ENCODE measurements at places on chromosomes 12 and 14.

DNA sequence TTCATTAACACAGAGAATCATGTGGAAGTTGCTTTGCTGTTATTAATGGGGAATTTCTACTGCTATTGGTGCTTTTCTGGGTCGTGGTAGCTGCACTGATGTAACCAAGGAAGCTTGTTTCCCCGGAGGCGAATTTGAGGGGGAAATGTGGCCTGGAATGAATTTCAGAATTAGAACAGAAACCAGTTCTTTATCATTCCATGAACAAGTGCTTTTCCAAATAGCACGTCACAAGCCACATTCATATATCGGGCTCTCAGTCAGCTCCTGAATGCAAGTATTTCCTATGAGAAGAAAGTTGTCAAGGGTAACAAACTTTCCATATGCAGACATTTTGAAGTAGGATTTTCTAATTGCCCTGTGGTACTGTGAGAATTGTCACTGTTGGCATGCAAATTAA lies 1353.2 kb downstream of the AACS start:
- DNase-seq, result no peak

- no peak for DNase-seq
Measured at GRCh38 chr12:57795354-57795753, 12.8 kb downstream of the TSFM start.

DNA sequence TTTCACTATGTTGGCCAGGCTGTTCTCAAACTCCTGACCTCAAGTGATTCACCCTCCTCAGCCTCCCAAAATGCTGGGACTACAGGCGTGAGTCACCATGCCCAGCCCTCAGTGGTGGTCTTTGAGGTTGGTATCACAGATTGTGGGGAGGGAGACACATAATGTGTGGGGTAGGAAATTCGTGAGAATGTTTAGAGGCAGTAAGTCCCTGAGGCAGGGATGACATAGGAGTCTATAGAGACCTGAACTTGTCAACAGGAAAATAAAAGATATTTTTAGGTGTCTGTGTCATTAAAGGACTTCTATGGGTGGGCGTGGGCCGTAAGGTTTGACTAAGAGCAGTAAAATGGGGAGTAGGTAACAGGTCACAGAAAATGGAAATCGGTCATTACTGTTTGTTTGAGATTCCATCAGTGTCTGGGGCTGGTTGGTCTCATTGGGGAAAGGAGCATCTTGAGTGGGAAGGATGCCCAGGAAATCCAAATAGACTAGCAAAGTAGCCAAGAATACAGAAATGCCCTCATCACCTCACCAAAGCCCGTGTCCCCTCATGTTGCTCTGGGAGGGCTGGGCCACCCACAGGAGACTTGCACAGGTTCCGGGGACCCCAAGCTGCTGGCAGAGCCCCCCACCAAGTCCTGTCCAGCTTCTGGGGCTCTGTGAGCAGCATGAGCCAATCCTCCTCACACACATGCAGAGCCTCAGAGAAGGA lies 63.6 kb upstream of the BCL2L14 start:
- DNase-seq, result no peak

- no peak for DNase-seq
Measured at GRCh38 chr12:101620762-101621133, 26.0 kb downstream of the MYBPC1 start.

DNA sequence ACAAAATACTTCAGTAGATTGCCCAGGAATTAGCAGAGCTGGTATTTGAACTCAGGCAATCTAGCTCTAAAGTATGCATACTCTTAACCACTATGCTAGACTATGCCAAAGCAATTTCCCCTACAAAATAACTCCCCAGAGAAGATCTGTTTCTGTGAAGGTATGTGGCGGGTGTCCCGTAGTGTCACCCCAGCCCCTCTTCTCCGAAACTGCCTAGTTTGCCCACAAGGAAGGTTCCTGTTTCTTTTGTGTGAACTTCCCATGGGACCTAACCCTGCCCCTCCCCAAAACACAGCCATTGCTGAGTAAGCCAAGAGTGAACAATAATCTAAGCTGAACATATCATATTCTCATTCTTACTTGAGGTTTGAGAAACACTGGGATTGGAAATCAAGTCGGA lies 15.5 kb upstream of the RAP1B start:
- DNase-seq, result no peak

DNA sequence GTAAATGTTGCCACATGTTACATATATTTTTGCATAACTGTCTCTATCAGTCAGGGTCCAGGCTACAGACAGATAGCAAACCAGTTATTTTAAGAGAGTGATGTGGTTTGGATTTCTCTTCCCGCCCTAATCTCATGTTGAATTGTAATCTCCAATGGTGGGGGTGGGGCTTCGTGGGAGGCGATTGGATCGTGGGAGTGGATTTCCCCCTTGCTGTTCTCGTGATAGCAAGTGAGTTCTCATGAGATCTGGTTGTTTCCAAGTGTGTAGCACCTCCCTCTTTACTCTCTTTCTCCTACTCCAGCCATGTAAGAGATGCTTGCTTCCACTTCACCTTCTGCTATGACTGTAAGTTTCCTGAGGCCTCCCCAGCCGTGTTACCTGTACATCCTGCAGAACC lies 704.2 kb upstream of the TBX3 start:
- no peak for DNase-seq

GRCh38 chr12:113645183-113645582 lies 173.5 kb upstream of the LHX5 start:
- DNase-seq, result no peak

GRCh38 chr12:5648692-5649359 lies 216.9 kb downstream of the NTF3 start:
- DNase-seq, result no peak

- DNase-seq, result no peak
Measured at GRCh38 chr12:80314741-80315140, 129.3 kb upstream of the PTPRQ start.

- no peak for DNase-seq
Measured at GRCh38 chr12:85971800-85972199, 97.7 kb downstream of the NTS start.

GRCh38 chr12:93967454-93967853 lies 180.9 kb upstream of the PLXNC1 start:
- no peak for DNase-seq

GRCh38 chr12:120199025-120199424 lies 1.9 kb downstream of the RPLP0 start:
- no peak for DNase-seq

GRCh38 chr12:57223191-57224165 lies 6.0 kb upstream of the SHMT2 start:
- peak; percentile 43 for DNase-seq

- no peak for DNase-seq
Measured at GRCh38 chr14:57199921-57200320, 68.8 kb downstream of the EXOC5 start.

DNA sequence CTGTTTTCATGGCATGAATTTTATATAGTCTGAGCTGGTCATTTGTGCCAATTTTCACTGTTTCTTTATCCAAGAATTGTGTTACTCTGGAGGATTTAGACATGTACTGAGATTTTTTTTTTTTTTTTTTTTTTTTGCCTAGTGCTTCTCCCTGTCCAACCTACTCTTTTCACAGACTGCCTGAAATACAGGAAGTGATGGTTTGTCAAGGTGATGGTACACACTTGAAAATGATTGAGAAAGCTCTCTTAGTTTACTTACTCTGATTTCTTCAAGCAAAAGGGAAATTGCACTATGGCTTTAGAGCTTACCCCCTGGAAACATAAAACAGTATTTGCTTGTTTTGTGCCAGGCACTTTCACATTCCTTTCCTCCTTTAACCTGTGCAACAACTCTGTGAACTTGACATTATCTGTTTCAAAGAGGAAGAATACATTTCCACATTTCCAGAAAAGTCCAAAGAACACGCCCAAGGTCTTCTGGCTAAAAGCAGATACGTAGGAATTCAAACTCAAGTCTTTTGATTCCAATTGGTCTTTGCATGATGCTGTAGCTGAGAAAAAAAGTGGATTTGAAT lies 181.1 kb downstream of the SLC15A5 start:
- DNase-seq, result no peak

DNA sequence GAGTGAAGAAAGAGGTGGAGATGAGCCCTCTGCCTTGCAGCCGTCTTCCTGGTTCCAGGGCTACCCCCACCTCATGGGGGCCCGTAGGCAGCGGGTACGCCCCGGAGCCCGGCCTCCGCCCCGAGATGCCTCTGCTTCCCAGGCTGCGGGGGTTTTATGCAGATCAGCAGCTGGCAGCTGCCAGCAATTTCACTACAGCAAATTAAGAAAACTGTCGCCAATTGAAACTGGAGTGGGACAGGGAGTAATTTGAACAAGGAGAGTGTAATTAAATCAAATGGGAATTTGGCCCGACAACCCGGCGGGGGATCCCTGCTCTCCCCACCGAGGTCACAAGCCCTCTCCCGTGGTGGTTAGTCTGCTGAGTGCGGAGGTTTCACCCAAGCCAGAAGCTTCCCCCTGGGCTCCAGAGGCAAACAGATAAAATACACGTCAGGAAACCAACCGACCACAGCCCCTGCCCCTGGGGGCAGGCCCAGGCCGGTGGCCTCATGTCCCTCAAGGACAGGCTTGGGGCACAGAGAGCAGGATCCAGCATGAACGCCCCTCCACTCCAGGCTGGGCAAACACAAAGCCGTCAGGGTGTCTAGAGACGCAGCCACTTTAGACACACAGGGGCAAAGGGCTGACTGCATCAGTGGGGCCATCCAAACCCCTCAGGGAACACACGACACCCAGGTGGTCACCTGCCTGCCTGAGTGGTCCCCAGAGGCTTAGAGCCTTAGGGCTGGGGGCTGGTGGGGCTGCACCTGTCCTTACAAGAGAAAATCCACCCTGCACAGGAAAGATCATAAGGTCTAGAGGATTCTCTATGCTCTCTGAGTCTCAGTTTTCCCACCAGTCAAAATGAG lies 53.8 kb downstream of the TESC start:
- no peak for DNase-seq

DNA sequence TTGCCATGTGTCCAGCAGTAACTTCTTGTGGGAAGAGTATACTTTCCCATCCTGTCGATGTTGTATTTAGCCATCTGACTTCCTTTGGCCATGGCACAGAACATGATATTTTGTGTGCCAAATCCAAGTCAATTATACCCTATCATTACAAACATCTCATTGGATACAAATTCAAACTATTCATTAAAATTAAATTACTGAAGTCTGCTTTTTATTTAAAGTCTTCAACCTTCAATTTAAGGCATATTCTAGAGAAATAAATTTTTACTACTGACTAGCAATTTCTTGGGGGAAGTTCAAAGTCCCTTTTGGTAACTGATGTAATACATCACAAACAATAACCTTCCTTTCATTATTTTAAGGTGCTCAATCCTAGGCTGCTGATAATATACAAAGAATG lies 192.6 kb downstream of the SLC6A15 start:
- DNase-seq, result no peak

- no peak for DNase-seq
Measured at GRCh38 chr14:94542111-94542810, 19.0 kb upstream of the SERPINA4 start.

GRCh38 chr12:30794020-30794419 lies 39.3 kb upstream of the CAPRIN2 start:
- DNase-seq, result no peak

DNA sequence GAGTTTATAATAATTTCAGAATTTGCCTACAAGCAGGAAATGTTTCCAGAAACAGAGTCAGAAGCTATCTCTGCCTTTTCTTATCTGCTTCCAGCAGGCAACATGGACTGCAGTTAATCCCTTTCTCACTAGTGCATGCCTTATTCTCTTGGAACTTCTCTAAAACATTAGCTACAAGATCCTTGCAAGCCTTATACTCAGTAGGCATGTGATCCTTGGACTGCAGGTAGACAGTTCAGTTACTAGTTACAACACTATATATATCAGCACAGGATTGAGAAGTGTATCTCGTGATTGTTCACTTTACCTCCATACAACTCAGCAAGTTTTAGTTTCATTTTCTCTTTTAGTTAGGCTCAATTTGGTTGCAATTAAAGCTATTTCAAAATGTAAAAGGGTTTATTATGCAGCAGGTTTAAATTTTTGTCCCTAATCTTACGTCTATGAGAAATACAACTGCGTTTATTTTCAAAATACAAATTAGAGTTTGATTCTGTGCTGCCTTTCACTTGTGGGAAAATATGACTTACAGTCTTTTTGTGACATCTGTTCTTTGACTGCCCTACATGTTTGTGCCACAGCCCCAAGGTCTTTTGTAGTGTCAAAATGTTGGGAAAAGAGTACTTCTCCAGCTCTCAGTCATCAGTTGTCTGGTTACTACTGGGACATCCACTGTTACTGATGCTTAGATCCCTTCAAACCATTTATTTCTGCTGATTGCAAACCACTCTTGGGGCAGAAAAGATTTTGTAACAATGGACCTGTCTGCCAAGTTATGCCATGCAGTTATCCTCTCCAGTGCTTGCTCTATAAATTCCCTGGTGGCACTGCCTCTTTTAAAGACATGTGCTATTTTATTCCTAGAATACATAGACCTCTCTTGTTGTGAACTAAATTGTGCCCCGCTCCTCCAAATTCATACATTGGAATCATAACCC lies 709.0 kb upstream of the FOXG1 start:
- DNase-seq, result no peak

DNA sequence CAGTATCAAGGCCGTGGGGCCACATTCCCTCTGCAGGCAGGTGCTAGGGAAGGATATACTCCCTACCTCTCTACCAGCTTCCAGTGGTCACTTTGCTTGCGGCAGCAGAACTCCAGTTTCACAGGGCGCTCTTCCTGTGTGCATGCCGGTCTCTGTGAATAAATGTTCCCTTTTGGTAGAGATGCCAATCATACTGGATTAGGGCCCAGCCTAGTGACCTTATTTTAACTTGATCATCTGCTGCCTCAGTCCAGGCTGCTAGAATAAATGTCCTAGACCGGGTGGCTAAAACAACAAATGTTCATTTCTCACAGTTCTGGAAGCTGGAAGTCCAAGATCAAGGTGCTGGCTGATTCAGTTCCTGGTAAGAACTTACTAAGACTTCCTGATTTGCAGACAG lies 198.8 kb upstream of the TMEM132C start:
- DNase-seq, result no peak

- no peak for DNase-seq
Measured at GRCh38 chr12:79597910-79598309, 92.9 kb downstream of the PAWR start.

DNA sequence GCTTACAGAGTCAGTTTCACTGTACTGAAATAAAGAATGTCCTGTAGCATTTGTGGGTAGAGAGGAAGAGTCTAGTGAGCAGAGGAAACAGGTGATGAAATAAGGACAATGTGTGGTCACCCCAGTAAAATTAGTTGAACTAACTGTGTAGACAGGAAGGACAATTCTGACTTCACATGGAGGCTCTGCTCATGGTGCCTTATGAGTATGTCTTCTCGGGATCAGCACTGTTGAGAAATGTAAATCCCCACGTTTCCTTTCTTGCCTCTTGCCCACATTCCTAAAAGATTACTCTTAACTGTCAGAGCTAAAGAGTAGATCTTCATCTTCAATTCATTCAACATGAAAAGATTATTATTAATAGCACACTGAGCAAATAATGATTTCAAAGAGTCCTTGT lies 113.2 kb upstream of the FLRT2 start:
- no peak for DNase-seq

GRCh38 chr14:76829013-76829365 lies 2.8 kb downstream of the LRRC74A start:
- DNase-seq, result no peak

GRCh38 chr14:98101323-98101722 lies 1170.7 kb downstream of the BCL11B start:
- DNase-seq, result no peak

Data from activated gamma-delta T cell (primary cell).